ENCODE measurements at places on chromosomes 16 and 17.

- no peak for DNase-seq
Observed at GRCh38 chr16:29651774-29652349, 11.2 kb upstream of the SPN start.

DNA sequence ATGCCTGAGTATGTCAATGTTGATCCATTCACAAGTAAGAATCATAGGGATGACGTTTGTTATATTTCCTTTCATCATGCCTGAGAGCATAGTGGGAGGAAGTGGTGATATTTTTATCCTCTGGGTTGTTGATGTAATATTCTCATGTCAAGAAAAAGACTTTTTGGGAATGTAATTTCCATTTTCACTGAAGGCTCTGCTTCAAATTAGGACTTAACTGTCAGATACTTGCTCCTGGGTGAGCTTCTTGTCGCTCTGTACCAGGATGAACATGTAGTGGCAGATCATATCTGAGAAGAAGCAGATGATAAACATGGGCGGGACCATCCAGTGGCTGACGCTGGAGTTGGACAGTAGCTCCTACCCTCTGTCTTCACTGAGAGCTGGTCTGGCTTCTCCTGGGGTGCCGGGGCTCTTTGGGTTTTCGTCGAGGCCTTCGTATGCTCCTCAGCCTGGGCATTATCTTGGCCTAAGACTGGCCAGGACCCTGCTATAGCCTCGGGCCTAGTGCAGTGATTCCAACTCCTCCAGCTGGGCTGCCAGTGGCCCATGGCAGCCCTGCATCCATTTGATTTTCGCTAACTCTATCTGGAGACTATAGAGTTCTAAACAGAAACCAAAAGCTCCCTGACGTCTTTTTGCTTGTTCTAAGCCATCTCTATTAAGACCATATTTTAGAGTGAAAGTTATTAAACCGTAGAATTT lies 19.7 kb downstream of the CYB5B start:
- DNase-seq: no peak

GRCh38 chr16:85015481-85016187 lies 4.3 kb upstream of the ZDHHC7 start:
- no peak for DNase-seq

GRCh38 chr17:81040791-81041337 lies 5.9 kb downstream of the BAIAP2 start:
- no peak for DNase-seq

DNA sequence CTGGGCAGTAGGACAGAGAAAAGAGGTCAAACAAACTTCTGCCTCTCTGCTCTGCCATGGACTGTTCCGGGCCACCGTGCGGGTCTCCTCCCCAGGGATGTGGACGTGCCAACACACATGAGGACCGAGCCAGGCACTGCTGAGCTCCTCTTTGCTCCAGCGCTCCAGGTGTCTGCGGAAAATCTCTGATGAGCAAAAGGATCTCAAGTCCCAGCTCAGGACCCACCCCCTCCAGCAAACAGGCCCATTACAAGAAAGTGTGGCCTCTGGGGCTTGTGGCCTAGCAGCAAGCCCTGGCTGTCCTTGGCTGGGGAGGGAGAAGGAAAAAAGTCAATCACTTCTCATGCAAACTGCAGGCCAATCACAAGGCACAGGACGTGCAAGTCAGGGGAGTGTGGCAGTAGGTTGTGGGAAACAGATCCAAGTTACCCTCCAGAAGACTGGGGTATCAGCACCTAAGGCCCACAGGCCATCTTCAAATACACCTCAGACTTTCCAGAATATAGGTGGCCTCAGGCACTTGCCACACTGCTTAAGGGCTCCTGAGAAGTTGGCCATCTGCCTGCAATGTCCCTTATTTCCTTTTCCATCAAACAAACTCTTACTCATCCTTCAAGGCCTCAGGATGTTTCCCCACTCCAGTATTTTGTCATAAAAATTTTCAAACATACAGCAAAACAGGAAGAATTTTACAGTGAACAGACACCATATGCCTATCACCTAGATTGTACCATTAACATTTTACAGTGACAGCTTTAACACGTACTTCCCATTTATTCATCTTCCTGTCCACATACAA lies 36.0 kb upstream of the SREBF1 start:
- no peak for DNase-seq

- DNase-seq: no peak
Observed at GRCh38 chr16:6016530-6017184, 919.1 kb upstream of the EEF2KMT start.

- DNase-seq: no peak
Observed at GRCh38 chr16:2198283-2198682, 1.9 kb upstream of the CASKIN1 start.

GRCh38 chr16:87393680-87394055 lies 1.5 kb downstream of the MAP1LC3B start:
- DNase-seq: no peak

DNA sequence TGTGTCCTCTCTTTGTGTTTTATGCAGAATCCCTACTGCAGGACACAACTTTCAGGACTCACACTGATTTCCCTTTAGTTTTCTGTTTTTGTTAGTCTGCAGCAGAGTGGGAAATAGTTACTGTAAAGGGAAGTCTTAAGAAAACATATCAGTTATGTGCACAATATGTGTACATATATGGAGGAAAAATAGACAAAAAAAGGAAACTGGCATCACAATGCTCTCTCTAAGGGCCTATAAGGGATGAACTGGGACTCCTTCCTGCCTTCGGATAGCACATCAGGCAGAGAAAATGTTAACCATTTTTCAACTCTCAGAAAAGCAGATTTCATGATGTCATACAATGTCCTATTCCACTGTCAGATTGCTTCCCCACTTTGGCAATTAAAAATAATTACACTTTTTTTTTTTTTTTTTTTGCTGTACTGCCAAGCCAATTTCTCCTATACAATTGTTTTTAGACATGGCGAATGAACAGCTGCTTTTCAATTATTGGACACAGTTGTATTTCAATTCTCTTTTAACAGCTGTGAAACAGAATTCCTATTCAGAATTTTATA lies 112.5 kb upstream of the KCNJ16 start:
- no peak for DNase-seq

DNA sequence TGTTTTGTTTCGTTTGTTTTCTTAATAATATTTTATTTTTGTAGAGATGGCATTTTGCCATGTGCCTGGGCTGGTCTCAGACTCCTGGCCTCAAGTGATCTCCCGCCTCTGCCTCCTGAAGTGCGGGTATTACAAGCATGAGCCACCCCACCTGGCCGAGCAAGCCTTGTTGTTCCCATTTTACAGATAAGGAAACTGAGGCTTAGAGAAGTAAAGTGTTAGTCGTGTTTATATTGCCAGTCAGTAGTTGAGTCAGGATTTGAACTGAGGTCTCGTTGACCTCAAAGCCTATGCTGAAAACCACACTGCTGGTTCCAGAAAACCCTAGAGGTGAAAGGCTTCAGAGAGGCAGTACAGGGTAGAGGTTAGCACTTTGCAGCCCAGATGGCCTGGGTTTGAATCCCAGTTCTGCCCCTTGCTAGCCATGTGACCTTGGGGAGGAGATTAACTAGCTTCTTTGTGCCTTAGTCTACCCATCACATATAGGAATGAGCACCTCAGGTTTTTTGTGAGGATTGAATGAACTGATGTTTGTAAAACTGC lies 102.0 kb downstream of the ABCC6 start:
- no peak for DNase-seq

- DNase-seq: no peak
Observed at GRCh38 chr17:75153780-75154194, 525 bp downstream of the JPT1 start.

- no peak for DNase-seq
Observed at GRCh38 chr17:31806921-31807320, 52.1 kb downstream of the COPRS start.

DNA sequence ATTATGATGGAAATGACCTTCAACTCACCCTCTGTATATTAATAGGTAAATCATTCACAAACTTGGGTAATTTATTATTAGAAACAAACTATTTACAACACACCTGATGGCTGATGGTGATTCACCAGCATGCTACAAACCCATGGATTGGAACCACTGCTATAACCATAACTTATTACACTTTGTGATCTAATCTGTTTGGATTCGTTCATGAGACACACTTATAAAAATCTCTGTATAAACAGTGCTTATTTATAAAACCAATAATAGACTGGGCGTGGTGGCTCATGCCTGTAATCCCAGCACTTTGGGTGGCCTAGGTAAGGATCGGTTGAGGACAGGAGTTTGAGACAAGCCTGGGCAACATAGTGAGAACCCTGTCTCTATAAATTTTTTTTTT lies 16.0 kb downstream of the SMIM36 start:
- DNase-seq: no peak

- DNase-seq: no peak
Observed at GRCh38 chr16:68086336-68086841, 1.2 kb downstream of the NFATC3 start.

- no peak for DNase-seq
Observed at GRCh38 chr17:58487589-58488427, at the start of gene HSF5. Gene HSF5, minus strand, starts transcription at chr17:58488408. Its CDS starts 134 bp downstream, at chr17:58488274.

- no peak for DNase-seq
Observed at GRCh38 chr17:78645421-78646295, 68.5 kb upstream of the DNAH17 start.

DNA sequence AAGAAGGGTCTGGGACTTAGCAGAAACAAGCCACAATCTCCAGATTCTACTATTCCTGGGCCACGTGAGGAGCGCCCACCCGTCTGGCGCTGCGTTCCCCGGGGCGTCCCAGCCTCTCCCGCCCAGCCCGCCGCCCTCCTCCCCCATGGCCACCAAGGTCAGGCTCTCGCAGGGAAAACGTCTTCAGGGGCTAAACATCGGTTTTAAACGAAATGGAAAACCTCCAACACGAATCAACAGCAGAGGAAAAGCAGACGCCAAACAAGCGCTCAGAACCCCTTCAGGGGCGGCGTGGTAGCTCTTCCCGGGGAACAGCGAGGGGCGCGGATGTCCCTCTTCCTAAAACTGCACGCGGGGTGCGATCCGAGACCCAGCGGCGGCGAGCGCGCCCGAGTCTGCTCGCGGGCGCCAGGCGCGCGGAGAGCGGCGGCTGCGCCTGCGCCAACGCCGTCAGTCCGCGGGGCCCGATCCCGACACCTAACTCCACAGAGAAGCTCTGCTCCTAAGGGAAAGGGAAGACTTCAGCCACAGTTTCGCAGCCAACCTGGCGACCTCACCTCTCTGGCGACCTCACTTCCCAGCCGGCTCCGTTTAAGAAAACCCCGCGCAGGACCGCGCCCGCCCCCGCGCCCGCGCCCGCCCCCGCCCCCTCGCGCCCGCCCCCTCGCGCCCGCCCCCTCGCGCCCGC lies 505 bp upstream of the COG1 start:
- DNase-seq: peak; percentile 29

- no peak for DNase-seq
Observed at GRCh38 chr16:3687021-3687420, 30.3 kb downstream of the TRAP1 start.

DNA sequence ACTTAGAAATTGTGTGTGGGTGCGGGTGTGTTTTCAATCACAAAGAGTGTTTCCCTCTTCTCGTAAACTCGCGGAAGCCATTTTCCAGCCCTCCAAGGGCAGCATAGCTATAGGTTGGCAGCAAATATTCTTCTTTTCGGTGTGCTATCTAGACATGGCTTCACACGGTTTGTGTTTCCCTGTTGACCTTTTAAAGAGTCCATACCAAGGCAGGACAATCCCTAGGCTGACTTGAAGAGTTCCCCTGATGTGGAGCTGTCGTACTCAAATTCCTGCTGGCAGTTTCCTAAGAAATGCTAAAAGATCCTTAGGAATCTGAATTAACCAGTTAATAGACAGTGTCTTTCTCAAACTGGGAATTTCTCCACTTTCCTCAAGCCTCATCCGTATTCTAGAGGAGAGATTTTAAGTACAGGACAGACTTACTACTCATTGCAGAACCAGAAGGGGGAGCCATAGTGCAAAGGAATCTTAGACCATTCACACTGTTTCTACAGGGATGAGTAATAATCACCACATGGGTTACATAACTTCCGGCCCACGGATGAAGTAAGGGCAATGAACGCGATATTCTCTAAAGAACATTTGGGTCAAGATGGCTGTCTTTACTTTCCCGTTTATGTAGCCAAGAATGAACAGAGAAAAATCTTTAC lies 288.6 kb upstream of the ELAC2 start:
- DNase-seq: no peak

DNA sequence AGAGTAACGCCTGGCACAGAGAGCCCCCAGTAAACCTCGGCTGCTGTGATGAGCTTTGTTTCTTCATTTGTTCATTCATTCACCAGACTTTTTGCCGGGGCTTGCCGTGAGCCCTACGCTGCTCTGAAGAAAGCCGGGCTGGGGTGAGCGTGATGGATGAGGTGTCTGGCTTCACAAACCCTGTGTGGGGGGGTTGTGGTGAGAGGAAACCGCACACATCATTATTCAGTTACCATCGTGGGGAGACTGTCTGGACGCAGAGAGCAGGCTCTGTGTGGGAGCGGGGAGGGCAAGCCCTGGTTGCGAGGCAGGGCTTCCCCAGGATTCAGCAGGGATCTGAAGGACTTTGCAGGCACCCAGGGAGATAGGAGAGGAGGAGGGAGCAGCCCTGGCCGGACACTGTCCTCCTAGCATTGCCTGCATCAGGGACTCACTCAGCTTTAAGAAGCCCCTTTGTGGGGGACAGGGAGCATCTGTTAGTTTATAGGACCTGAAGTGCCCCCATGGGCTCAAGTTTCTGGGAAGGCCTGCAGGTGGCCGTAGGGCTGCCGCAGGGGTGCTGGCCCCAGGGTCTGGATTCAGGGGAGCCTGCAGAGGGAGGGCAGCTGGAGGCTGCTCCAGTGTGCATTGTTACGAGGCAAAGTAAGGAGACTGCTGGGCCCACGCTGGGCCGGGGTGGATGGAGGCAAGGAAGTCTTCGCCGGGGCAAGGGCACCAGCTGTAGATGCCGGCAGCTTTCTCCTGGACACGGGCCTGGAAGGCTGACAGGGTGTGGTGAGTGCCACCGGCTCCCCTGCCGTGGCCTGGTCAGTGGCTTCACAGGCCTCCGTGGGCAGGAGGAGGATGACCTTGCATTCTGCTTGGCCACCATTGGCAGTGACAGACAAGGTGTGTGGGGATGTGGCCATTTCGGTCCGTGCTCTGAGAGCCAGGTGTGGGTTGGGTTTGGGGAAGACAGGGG lies 334.5 kb downstream of the SEC14L1 start:
- DNase-seq: no peak

- no peak for DNase-seq
Observed at GRCh38 chr16:47584464-47585225, 123.5 kb downstream of the PHKB start.

GRCh38 chr17:69592692-69593350 lies 178.3 kb downstream of the MAP2K6 start:
- no peak for DNase-seq

- DNase-seq: no peak
Observed at GRCh38 chr16:83266848-83267553, 540.8 kb upstream of the HSBP1 start.

GRCh38 chr17:31050948-31051347 lies 43.8 kb upstream of the NF1 start:
- DNase-seq: no peak
